H1 (cell line): ENCODE measurements at places on chromosomes 4 and X.

DNA sequence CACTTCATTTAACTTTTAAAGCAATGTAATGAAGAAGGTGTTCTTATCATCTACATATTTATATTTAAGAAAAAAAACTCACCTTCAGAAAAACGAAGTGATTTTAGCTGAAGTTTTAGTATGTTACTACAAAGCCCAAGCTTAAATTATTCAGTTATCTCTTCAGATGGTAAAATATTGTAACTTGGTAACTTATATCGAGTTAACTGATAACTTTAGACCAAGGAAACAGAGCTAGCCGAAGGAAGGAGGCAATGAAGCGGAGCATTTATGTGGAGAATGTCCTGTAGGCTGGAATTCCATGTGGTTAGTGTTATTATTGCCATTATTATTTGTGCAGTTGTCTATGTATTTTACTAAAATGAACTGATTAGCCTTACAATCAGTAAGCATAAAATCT lies 1102.1 kb upstream of the LCORL start:
- no peak for DNase-seq

GRCh38 chr4:845836-846251 lies 19.9 kb upstream of the CPLX1 start:
- no peak for DNase-seq

DNA sequence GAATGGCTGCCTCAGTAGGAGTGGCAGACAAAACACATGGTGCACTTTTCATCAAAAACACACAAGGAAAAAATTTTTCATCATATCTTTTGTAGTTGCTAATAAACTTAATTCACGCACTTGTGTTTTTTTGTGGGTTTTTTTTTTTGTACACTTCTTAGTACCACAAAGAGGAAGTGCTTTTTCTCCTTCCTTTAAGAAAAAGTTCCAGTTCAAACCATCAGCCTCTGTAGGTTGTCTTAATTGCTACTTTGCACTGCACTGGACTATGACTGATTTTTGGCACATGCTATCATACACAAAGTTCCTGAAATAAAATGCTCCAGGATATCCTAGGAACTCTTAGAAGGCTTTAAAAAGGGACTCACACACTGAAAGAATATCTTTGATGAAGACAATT lies at the start of gene PHEX:
Gene PHEX (plus strand): TSS at position 242 of the 400 bp plus-strand sequence. CDS start 681 bp downstream, outside the sequence.
- DNase-seq = no peak

DNA sequence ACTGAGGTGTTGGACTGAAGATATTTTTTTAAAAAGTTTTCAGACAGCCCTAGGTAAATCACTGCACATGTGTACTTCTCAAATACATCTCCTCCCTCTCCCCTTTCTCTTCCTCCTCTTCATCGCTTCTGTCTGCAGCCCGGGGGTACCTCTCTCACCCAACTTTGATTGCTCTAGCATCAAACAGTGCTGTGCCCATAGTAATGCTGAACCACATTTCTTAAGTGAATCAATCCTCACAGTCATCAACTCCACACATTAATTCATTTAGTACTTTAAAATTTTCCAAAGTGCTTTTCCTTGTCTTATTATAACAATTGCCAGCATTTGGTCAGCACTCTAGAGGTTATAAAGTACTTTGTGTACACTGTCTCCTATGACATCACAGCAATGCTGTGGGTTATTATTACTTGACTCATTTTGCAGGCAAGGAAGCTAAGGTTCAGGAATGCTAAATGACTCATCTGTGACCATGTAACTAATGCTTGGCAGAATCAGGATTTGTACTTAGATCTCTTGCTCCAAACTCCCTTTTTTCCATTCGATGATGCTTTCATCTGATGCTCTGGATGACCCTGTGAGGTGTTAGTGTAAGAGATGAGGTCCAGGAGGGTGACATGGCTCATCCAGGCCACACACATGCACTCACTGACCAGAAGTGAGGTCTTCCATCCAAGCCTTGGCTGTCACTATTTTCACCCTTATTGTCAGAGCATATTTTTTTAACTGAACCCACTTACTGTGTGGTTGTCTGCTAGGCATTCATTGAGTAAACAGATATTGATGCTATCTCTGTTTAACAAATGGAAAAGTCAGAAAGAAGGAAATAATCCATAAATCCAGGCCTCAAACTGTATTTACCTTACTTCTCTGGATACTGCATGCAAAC lies 58.8 kb downstream of the RHOH start:
- DNase-seq = no peak

DNA sequence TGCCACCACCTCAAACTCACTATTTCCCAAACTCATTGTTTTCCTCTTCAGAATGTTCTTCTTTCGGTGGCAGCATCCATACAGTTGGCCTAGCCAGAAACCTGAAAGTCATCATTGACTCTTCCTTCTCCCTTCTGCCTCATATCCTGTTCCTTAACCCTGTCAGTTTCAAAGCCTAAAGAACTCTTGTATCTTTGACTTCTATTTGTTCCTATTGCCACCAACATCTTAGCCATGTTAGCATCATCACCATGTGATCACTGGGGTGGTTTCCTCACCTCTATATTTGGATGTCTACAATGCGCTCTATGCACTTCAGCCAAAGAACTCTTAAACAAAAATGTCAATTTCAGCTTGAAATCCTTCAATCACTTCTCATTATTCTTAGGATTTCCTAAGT lies 29.0 kb downstream of the DDX60L start:
- DNase-seq = no peak

DNA sequence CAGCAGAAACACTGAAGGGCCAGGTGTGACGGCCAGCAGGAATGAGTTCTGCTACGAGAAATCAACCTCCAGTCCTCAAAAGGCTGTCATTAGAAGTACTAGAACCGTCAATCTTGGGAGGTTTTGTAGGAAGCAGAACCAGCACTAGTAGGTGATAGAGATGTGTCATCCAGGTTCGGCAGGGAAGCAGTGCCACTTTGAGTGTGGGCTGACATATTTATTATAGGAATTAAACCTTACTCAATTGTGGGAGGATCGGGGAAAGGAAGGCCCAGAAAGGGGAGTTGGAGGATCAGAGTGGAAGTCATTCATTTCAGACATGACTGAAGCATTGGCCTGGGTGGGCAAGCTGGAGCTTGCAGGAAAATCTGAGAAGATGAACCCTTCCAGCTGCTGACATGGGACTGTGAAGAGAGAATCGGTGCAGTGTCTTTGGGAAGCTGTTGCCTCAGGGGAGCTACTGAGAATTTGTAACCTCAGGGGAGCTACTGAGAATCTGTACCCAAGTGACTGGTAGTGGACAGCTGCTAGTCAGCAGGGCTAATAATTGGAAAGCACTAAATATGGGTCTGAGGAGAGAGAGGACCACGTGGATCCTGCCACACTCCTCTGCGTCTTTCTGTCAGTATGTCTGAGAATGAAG lies 177.4 kb downstream of the SPRY1 start:
- DNase-seq = no peak

DNA sequence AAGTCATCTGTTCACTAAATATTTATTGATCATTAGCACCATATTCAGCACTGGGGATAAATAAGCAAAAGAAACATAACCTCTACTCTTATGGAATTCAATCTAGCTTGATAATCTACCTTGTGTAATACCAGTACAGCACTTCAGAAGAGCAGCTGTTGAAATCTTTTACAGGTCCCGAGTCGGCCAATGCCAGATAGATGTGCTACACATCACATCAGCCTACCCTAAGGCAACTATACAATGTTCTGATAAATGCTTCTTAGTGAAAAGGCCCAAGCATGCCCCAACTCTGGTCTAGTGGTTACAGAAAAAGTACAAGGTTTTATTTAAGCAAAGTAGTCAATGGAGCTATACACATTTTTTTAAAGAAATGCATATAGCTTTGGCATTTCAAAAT lies 68.7 kb downstream of the MAPK10 start:
- DNase-seq = no peak

GRCh38 chrX:39725928-39726619 lies 371.7 kb downstream of the BCOR start:
- no peak for DNase-seq
